ENCODE measurements at places on chromosomes 2 and 18.

GRCh38 chr18:46481048-46481846 is 175.8 kb downstream of the LOXHD1 start:
- DNase-seq, result peak; percentile 11

DNA sequence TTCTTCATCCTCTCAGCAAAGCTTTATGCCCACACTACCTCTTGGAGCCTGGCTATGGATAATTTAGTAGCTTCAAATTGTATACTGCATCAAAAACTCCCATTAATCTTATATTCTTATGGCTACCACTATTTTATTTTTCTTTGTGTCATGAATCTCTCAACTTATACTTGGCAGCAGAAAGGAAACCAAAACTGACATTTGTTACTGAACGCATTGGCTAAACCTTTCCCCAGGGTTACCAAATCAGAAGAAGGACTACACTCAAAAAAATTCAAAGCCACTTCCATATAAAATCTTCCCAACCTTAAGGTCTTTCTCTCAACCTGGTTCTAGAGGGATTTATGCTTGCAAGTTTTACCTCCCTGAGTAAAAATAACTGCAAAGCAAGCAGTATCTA is 97.0 kb upstream of the REG3G start:
- DNase-seq, result no peak

DNA sequence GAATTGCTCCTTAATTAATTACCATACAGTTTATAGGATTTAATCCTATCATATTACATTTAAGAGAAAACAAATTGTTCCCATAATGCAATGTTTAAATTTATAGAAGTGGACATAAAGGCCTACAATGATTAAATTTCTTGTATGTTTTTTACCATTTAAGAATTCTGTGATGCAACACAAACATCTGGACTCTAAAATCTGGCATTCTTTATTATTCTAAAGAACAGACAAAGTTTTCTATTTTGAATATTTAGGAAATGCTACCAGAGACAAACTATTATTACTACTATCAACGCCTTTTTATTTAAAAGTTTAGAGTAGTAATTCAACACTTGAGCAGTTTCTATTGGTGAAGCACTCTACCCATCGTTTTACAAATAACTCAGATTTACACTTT is 535.1 kb downstream of the TMX3 start:
- no peak for DNase-seq

GRCh38 chr2:219533930-219534661 is 9.5 kb downstream of the CHPF start:
- DNase-seq, result no peak

DNA sequence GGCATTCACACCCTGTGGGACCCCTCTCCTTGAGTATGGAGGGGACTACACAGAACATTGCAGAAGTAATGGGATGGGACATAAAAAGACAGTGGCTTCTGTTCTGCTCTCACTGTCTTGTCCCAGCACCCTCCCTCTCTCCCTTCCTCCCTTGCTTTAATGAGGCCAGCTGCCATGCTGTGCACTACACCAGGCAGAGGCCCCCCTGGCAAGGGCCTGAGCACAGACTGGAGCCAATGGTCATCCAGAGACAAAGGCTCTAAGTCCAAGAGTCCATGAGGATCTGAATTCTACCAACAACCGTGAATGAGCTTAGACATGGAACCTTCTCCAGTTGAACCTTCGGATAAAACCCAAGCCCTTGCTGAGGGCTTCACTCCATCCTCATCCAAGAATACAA is 263.0 kb downstream of the NDUFA10 start:
- DNase-seq, result no peak

GRCh38 chr18:5334456-5335075 is 39.0 kb upstream of the ZBTB14 start:
- DNase-seq, result no peak

DNA sequence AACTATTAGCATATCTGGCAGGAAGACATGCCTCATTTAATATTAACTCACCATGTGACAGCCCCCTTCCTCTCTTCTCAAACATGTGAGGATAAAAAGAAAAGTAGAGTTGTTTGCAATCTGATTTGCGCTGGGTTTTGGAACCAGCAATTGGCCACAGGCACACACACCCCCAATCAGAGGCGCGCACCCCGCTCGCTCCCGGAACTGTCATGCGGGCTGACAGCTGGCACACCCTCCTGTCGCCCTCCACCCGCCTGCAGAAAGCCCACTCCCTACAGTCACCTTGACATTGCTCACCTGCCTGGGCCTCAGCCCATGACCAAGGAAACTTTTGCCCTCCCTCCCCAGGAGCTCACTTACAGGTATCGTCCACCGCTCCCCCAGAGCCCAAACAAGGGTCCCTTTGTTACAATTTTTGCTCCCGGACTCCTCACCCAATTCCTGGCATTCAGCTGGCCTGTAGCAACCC is 1.1 kb downstream of the COBLL1 start:
- no peak for DNase-seq

DNA sequence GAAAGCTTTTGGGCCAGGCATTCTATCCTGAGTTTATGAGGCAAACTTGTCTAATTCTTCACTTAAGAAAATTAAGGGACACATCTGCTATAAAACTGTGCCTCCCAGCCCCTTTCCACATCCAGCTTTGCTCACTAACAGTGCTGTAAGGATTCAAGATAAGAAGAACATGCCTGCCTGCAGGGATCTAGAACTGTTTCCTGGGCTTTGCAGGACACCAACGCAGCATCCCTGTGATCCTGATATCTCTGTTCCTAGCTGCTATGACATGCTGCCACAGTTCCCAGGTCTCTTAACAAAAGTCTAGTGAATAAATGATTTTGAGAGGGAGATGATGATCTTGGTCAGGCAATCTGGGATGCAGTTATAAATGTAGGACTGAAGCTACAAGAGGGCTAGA is 12.4 kb downstream of the B4GALT6 start:
- DNase-seq, result no peak

GRCh38 chr18:75827751-75828287 is 400.3 kb upstream of the SMIM21 start:
- no peak for DNase-seq

DNA sequence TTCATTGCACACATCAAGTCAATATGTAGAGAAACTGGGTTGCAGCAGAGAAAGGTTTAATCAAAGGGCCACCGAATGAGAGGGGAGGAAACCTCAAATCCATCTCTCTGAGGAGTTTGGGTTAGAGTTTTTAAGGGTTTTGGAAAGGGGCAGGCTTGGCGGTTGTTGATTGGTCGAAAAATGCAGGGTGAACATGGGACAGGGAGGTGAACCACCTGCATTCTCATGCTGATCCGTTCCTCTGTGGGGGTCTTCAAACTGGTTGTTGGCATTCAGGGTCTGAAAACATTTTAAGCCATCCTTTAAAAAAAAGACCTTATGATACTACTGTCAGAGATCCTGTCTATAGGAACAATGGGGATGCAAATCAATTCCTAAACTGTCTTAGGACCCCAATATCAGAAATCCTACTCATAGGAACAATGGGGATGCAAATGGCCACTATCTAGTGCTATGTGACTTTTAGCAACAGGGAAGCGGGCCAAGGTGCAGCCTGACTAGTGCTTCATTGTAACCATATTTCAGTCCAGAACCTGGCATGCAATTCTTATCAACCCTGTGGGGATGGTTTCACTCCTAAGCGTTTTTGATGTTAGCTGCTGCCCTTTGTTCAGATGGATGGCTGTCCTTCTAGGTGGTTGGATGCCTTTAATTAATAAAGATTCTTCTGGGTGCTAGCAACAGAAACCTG is 120.1 kb upstream of the MGAT5 start:
- DNase-seq, result no peak

- DNase-seq, result no peak
Measured at GRCh38 chr2:219464286-219465032, 29.8 kb downstream of the SPEG start.

- DNase-seq, result no peak
Measured at GRCh38 chr2:37489536-37489935, 145.1 kb downstream of the QPCT start.

- DNase-seq, result no peak
Measured at GRCh38 chr2:55707751-55708150, 14.1 kb upstream of the PNPT1 start.

- DNase-seq, result no peak
Measured at GRCh38 chr2:173346035-173346434, 8.6 kb upstream of the CDCA7 start.

DNA sequence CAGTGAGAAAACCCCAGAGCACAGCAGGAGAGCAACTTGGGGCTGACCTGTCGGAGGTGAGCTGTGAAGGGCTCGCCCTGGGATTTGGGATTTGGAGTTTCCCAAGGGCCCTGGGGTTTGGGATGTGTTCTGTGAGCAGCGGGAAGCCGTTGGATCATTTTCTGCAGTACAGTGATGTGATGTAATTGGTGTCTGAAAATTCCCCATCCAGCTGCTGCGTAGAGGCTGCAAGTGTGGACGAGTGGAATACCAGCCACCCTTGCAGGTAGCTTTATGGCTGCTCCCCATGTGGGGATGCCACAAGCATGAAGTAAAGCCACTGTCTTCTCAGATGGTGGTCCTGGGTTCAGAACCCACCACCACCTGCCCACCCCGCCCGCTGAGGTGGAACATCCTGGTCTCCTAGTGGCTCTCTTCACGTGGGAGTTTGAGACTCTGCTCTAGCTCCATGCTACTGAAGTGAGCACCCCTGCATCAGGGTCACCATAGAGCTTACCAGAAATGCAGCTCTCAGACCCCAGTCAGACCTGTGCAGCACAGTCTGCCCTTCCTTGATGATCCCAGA is 15.0 kb downstream of the IMPA2 start:
- no peak for DNase-seq

Measured in stimulated activated CD8-positive, alpha-beta memory T cell treated with anti-CD3 and anti-CD28 coated beads, Interleukin-15, amount 100 ng/mL, for 24 hours (primary cell).